ENCODE measurements at places on chromosomes 16 and 17.

DNA sequence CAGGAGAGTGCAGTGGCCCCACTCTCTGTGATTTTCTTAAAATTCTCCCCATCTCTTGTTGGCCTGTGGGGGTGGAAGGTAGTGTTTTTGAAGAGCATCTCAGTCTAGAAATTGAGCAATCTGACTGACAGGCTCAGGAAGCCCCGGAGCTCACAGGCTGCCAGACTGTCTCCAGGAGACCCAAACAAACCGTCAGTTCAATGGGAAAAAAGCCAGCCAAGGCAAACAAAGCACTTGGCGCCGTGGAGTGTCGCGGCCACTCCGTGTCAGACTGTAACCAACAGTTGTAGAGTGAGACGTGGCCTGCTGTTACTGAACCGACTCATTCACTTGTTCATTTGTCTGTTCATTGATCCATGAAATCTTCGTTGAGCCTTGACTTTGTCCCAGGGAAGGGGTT lies 33.7 kb downstream of the RGS9 start:
- no peak for DNase-seq

DNA sequence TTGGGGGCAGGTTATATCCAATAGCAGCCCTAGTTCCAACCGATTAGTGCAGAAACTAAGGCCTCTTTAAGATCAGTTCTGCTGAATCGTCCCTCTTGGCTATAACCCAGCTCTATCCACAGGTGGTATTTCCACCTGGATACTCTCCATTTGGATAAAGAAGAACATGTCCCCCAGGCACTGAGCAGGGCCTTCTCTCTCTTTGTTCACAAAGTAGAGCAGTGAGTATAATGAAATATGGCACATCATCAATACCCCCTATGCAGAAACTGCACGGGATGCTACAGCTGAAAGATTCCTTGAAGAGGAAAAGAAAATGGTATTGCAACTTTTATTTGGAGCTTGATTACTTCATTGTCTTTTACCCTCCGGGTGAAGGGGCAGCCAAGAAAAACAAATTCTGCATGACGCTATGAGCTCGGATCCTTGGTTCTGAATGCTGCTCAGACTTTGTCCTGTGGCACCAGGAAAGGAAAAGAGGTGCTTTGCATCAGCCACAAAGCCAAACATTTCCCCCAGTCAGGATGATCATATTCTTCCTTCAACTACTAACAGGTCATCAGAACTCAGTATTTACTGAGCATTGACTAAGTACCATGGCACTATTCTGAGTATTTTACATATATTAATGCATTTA lies 399.7 kb downstream of the NPIPA8 start:
- no peak for DNase-seq

GRCh38 chr17:29844339-29845048 lies 85.5 kb downstream of the SSH2 start:
- DNase-seq: peak; percentile 16

DNA sequence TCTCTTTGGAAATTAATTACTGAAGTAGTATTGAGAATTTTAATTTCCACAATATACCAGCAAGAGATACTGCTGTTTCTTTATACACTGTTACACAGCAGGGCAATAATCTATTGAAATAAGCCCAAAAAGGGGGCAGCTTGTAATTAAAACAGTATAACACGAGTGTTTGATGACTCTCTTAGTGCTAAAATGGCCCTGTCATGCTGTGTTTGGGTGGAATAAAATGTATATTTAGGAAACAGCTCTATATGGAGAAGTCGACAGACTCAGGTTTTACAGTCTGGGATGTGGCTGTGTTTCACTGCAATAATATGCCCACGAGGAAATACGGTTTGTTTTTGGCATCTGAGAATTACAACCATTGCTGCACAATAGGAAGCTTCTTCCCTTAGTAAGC lies 537.7 kb upstream of the HSBP1 start:
- no peak for DNase-seq

GRCh38 chr16:80028581-80029380 lies 428.2 kb upstream of the MAF start:
- no peak for DNase-seq

GRCh38 chr17:36705874-36706731 lies 104.7 kb downstream of the MRM1 start:
- DNase-seq: no peak

DNA sequence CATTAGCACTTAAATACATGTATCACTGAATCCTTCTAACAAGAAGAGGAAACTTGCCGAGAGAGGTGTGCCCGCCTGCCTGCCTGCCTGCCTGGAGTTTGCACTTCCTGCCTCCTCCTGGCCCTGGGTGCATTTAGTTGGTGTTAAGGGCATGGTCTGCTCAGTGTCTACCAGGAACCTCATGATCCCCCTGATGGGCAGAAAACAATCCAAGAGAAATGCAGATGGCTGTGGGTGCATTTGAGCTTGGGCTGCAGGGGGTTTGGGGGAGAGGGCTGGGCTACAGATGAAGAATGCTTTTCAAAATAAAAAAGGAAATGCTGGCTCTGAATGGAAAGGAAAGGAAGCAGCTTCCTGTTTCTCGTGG lies 10.1 kb downstream of the KSR1 start:
- no peak for DNase-seq

DNA sequence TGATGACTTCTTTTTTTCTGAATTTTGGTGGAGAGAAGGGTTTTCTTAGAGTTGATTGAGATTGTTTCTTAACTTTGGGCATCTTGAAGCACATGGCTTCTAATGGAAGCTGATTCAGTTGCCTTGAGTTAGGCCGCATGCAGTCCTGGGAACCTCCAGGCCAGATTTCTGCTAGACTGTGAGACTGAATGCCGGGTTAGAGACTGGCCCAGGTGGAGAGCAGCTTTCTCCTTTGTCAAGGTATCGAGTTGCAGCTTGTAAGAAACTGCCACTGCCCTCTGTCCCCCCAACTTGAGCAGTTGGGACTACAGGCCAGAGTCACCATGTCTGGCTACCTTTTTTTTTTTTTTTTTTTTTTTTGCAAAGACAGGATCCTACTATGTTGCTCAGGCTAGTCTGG lies 77.6 kb downstream of the CLEC16A start:
- no peak for DNase-seq

DNA sequence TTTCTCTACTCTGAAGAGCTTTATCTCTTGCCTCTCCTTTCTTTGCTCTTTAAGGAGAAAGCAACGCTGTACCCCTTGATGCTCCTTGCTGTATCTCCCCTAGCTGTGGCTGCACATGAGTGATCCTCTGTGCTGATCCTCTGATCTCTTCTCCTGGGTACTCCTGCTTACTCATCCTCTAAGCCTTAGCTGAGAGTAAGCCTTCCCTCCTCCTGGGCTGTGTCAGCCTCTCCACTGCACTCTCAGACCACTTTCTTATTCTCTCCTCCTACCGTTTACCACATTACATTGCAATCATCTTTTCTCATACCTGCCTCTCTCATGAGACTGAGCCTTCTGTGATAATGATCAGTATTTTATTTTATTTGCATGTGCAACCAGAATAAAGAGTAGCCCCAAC lies 25.1 kb downstream of the SOX9 start:
- no peak for DNase-seq

GRCh38 chr16:2987833-2988232 lies 7.6 kb upstream of the PKMYT1 start:
- no peak for DNase-seq

DNA sequence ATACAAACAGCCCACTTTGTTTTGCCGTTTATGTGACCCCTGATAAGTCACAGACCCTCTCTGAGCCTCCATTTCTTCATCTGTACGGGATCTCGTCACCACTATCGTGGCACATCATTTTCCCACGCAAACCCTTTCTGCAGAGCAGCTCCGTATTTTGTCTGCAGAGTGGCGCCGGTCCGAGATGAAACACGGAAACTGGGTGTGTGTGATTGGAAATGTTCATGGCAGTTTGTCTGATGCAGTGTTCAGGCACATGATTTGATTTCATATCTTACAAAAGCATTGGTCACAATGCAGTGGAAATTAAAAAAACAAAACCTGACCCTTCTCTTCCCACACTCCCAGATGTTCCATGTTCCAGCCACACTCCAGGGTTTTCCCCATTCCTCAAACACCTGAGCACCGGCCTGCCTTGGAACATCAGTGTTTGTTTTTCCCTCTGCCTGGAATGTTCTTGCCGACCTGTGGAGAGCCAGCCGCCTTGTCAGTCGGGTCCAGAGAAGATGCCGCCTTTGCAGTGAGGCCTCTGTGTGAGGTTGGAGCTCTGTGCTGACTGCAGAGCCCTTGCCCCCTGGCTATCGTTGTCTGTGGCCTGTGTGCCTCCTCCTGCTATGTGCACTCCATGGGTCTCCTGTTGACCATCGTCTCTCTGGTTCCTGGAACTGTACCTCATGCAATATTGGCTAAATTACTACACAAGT lies 39.2 kb downstream of the NT5M start:
- no peak for DNase-seq

Measured in fibroblast of skin of left biceps (primary cell).